ENCODE measurements at places on chromosomes 1 and 21.
A peak's percentile ranks its signal among the peaks of the same experiment; 100 is the strongest.

DNA sequence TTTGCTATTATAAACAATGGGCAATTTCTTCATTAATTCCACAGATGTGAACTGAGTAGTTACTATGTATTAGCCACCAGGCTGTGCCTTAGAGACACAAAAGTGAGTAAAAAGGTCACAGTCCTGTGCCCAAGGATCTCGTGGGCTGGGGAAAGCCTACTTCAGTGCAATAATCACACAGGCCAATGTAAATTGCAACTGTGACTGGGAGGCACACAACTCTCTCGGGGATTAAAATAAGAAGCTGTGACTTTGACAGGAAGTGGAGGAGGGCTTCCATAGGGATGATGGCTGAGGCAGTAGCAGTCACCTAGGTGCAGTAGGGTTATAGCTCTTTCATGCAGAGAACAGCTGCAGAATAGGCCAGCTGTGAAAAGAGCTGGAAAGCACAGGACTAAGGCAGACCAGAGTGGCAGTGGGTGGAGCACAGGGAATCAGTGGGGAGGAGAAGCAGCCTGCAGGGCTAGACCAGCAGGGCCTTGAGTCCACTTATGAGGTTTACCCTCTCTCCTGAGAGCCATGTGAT lies 121.9 kb downstream of the MAB21L3 start:
- DNase-seq: peak; percentile 27

- peak; percentile 21 for DNase-seq
Observed at GRCh38 chr1:150187560-150187931, 37.8 kb downstream of the PLEKHO1 start.

DNA sequence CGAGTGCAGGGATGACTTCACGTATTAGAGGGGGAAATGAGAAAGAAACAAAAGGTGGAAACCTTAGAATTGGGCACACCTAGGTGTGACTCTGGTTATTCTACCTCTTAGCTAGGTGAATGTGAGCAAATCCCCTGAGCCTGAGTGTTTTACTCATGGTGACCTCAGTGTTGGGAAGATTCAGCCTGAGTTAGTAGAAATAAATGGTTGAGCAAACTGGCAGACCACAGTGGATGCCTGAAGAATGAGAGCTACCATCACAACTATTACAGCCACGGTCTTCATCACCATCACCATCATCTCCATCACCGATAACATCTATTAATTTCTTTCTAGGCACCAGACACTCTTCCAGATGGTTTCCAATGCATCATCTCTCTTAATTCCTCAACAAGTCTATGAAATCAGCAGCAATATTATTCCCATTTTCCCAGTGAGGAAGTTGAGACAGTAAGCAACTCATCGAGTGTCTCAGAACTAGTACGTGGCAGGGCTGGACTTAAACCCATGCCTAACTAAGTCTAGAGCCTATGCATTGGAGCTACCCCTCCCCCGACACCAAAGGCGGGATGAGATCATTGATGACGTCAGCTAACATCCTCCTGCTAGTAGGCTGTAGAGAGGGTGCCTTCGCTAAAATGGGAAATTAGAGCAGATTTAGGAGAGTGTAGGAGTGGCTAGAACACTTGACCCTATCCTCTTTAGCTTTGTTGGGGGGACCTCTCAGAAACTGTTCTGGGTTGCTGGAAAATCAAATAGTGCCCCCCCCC lies 7.9 kb upstream of the KAZN start:
- no peak for DNase-seq

- no peak for DNase-seq
Observed at GRCh38 chr21:41112740-41113692, 54.9 kb upstream of the BACE2 start.

DNA sequence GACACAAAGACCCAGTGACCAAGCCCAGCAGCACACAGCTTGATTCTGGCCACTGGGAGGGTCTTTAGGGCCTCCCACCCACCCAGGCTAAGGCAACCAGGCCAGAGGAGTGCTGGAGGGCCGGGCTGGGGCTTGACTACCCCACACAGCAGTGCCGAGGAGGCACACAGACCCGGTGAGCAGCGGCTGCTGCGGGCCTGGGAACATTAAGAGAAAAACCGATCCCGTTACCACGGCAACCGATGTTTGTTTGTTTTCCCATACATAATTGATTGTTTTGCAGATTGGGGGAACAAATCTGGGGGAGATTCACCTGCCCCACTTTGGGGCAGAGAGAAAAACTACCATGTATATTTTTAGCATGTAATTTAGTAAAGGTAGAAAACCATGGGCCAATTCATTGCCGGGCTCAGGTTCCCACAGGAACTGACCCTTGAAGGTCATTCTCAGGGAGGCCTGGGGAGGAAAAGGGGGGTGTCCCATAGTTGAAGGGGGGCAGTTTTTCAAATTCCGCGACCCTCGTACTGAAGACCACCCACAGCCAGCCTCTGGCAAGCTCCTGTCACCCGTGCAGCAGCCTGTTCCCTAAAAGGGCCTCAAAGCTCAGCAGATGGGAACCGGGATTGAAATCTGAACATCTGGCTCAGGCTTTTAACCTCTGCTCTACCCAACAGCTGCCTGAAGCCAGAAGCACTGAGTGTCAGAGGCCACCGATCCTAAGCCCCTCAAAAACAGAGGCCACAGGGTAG lies 35.3 kb downstream of the CHD5 start:
- no peak for DNase-seq

DNA sequence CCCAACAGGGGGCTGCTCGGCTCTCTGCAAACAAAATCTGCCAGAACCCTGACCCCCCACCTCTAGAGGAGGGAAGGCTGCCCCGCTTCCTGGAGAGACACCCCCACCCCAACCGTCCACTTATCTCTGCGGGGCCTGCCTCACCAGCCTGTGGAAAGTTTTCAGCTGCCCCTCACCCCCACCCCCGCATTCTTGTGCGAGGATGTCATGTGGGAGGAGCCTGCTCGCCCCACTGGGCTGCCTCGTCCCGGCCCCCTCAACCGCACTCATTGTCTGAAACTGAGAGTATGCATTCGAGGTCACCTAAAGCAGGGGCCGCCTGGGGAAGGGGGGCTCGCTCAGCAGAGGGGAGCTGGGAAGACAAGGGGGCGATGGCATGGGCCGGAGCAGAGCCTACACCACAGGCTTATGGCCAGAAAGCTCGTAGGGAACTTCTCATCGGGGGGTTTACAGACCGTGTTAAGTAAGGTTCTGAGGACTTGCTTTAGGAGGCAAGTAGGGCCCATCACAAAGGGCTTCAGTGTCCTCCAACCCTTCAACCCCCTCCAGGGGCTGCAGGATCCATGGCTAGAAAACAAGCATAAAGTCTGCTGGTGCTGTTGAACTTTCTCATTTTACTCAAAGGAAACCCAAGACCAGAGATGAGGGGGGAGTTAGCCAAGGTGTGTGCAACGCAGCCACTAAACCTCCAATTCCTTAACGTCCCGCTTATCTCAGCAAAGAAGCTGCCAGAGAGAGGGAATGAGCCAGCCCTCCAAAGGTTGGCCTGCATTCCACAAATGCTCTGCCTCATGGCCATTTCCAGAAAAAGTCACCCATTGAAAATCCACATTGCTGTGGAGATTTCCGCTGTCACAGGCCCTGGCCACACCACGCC lies 9.4 kb downstream of the EPHA2 start:
- no peak for DNase-seq

- no peak for DNase-seq
Observed at GRCh38 chr1:75980972-75981897, 49.0 kb upstream of the ASB17 start.

DNA sequence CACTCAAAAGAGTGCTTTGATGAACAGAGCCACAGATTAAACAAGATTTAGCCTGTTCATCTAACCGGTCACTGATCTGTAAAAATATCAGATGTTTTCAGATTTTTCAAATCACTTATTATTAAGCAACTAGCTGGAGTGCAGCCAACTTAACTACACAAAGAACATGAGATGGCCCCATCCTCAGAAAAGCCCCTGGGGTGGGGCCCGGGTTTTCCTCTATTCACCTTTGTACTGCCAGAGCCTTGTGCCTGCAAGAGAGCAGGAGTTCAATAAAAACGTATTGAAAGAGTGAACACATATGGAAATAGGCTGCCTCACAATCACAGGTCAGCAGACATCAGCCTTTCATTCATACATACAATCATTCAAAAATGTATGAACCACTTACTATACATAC lies 516.1 kb downstream of the OMA1 start:
- DNase-seq: no peak

- no peak for DNase-seq
Observed at GRCh38 chr1:56070601-56071000, 508.8 kb downstream of the PLPP3 start.

DNA sequence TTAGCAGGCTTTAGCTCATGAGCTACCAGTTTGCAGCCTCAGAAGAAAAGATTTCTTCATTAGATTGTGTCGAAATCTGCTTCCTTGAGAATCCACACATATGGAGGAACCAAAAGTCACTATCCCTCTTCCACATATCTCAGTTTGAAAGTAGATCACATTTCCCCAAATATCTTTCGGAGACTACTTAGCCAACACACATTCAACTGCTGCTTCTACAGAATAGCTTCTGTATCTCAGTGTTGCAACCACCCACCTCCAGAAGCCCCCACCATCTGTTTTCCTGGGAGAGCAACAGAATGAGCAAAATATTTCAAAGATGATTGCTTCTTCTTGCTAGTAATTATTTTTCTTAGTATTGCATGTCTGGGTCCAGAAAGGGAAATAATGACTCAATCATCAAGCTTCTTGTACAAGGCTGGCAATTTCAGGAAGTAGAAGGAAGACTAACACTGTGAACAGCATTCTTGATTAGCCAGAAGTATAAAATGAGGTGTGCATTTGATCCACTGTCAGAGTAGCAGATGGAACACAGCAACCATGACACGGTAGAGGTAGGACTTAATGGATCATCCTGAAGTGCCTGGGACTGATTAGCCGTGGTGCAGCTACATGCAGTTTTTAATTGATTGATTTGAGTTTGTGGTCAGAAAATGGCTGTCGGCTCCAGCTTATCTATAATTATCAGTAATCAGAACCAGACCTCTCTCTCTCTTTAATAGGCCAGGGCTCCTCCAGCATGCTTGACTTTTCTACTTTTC lies 24.9 kb downstream of the ZC3H11B start:
- no peak for DNase-seq

GRCh38 chr1:186841599-186841998 lies 12.8 kb downstream of the PLA2G4A start:
- DNase-seq: no peak

DNA sequence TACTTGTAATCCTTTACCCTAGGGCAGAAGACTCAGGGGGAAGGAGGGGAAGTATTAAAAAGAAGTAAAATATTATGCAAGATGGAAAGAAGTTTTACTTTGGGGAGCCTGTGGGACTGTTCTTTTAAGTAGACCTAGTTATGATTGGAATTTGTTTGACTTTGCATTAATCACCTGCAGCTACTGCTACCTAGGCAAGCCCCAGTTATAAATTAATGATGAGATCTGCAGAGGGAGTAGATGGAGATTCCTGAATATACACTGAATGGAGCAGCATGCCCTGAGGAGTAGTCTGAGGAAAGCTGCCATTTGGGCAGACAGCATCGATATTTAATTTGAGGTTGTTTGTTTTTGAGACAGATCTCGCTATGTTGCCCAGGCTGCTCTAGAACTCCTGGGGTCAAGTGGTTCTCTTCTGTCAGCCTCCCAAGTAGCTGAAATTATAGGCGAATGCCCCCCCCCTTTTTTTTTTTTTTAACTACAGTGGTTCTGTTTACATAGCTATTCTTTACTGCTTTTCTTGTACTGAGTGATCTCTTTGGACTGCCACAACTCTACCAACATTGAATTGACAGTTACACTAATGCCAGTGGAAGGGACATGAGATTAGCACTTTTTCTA lies 81.4 kb upstream of the SERTAD4 start:
- no peak for DNase-seq

DNA sequence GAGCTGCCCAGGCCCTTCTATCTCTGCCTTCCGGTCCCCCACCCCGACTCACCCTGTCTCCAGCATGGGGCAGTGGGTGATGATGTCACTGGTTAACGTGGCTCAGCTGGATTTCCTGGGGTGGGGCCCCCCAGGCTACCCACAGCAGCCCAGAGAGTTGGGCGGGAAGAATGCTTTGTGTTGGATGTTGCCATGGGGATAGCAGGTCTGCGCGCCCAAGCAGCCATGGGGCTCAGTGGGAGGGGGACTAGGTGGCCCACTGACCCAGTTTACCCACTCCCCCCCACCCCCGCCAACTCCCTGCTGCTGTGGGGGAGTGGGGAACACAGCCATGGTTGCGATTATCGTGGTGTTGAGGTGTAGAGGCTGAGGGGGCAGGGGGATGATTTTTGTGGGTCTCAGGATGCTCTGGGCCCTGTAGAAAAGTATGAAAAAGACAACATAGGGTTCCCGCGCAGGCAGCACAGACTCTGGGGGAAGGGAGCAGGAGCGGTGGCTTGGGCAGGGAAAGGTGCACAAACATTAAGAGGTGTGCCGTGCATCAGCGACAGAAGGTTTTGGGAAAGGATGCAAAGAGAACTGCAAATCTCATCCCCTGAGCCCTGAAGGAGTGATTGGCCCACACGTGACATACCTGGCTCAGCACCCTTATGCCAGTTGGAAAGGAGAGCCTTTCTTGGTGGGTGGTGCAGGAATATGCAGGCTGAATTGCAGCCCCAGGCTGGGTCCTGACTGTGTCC lies 8.5 kb downstream of the CELSR2 start:
- no peak for DNase-seq

Data from activated T-cell treated with anti-CD3 and anti-CD28 coated beads, Interleukin-2, amount 50 U/mL, for 1 hour (primary cell).